ENCODE measurements at places on chromosomes 5 and 9. TPM values are rescaled to one million over a fixed set of nuclear protein-coding genes. Genes with fewer than 3 reads are reported as not detected.

The BRD9 gene
- total RNA-seq = 71.5 TPM

The PCDHB3 gene
- total RNA-seq = 1.2 TPM

The MYORG gene
- total RNA-seq = 0.97 TPM

The C9orf153 gene
- total RNA-seq = not detected

The GLRA1 gene
- not detected for total RNA-seq

The TMEM171 gene
- 4.5 TPM for total RNA-seq

GRCh38 chr5:96733771-96734500, 71.8 kb downstream of the CAST start:
- H3K4me1 ChIP-seq = no peaks in the 10 kb centered on the region
- H3K27me3 ChIP-seq = no peaks in the 10 kb centered on the region
- no peak for DNase-seq
- H3K4me3 ChIP-seq = no peak overlapping the region
- peaks cover 69% of the 10 kb centered on the region for H3K36me3 ChIP-seq

DNA sequence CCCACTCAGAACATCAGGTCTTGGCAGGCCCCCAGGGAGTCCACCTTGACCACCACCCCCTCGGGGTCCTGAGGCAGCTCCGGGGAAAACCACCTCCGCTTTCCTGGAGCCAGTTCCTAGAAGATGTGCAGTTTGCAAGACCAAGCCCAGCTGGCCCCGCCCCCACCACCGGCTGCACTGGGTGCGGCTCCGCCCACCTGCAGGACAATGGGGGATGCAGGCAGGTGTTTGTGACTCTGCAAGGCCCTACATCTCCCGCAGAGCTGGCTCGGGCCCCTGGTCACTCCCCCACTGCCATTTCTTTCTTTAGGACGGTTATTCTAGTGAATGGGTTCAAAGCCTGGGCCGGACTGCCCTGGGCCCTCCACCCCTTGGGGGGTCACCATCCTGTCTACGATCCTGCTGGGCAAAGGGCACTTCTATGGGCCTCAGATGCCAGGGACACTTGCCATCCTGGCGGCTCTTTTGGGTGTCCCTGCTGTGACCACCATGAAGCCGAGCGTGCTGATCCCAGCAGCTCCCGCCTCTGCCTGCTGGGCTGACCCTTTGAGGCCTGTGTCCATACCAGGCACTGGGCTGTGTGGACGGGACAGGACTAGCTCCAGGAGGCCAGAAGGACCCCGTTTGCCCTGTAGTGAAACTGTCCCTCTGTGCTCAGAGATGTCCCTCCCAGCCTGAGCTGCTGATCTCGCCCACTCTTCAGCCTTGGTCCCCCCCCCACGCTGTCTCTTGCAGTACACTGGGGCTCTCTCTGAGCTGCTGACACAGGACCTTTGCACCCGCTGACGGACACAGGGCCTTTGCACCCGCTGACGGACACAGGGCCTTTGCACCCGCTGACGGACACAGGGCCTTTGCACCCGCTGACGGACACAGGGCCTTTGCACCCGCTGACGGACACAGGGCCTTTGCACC, 5.9 kb upstream of the NACC2 start:
- H3K4me1 ChIP-seq = peaks cover 10% of the 10 kb centered on the region
- no peak for DNase-seq
- H3K27me3 ChIP-seq = no peaks in the 10 kb centered on the region
- no peak overlapping the region for H3K4me3 ChIP-seq

DNA sequence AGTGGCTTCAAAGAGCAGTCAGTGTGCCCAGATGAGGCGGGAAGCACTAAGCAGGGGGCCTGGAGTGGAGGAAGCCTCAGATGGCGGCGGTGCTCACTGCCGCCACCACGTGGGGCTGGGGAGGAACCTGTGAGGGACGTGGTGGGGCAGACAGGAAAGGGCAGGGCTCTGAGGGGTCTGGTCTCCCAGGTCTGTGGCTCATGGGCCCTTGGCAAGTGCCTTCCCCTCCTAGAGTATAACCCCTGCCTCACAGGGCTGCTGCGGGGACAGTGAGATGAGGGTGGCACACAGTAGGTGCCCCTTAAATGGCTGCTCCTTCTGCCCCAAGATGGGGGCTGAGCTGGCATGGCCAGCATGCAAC, 26.6 kb downstream of the NR5A1 start:
- DNase-seq = no peak
- H3K36me3 ChIP-seq = no peaks in the 10 kb centered on the region
- H3K27me3 ChIP-seq = peaks cover 20% of the 10 kb centered on the region
- no peak overlapping the region for H3K4me3 ChIP-seq

- no peak overlapping the region for H3K4me3 ChIP-seq
- no peaks in the 10 kb centered on the region for H3K27me3 ChIP-seq
- H3K36me3 ChIP-seq = no peaks in the 10 kb centered on the region
- H3K4me1 ChIP-seq = no peaks in the 10 kb centered on the region
- no peak for DNase-seq
Measured at GRCh38 chr9:82981552-82981951, 81.4 kb downstream of the RASEF start.

DNA sequence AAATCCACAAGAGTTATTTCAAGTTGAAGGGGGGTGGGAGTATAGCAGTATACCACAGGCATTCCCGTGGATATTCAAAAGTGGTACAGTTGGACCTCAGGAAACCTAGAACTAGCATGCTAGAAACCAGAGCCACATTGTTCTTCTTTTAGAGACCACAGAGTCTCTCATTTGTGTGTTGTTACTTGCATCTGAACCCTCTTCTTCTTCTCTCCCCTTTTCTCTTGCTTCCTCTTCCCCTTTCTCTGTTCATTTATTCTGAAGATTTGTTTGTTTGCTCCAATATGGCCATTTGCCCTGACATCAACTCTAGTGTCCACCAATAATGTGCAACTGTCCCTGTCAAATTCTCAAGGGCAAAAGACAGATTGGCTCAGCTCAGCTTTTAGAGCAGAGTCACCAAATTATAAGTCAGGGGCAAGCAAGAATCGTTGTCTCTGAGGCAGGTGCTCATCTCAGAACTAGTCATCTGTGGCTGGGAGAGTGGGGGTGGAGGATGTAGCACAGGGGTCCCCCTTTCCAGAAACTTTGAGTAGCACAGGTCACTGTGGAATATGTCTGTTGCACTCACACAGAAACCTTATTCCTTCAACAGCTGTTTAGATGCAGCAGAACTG, 321.1 kb downstream of the ARRDC3 start:
- H3K4me3 ChIP-seq = no peak overlapping the region
- H3K27ac ChIP-seq = no peak overlapping the region

GRCh38 chr5:147084702-147085101, 150.1 kb upstream of the STK32A start:
- H3K4me3 ChIP-seq = no peak overlapping the region
- H3K4me1 ChIP-seq = no peaks in the 10 kb centered on the region
- H3K36me3 ChIP-seq = no peaks in the 10 kb centered on the region
- no peak overlapping the region for H3K27ac ChIP-seq
- H3K27me3 ChIP-seq = peaks cover 9% of the 10 kb centered on the region

GRCh38 chr5:36396640-36397039, 94.9 kb upstream of the RANBP3L start:
- H3K27me3 ChIP-seq = peaks cover 13% of the 10 kb centered on the region
- 0 out of 2 replicates have a peak, but pooled peaks cover 3% of the 10 kb centered on the region for H3K4me1 ChIP-seq
- DNase-seq = peak; percentile 55
- no peaks in the 10 kb centered on the region for H3K36me3 ChIP-seq
- H3K4me3 ChIP-seq = no peak overlapping the region
- no peak overlapping the region for H3K27ac ChIP-seq

DNA sequence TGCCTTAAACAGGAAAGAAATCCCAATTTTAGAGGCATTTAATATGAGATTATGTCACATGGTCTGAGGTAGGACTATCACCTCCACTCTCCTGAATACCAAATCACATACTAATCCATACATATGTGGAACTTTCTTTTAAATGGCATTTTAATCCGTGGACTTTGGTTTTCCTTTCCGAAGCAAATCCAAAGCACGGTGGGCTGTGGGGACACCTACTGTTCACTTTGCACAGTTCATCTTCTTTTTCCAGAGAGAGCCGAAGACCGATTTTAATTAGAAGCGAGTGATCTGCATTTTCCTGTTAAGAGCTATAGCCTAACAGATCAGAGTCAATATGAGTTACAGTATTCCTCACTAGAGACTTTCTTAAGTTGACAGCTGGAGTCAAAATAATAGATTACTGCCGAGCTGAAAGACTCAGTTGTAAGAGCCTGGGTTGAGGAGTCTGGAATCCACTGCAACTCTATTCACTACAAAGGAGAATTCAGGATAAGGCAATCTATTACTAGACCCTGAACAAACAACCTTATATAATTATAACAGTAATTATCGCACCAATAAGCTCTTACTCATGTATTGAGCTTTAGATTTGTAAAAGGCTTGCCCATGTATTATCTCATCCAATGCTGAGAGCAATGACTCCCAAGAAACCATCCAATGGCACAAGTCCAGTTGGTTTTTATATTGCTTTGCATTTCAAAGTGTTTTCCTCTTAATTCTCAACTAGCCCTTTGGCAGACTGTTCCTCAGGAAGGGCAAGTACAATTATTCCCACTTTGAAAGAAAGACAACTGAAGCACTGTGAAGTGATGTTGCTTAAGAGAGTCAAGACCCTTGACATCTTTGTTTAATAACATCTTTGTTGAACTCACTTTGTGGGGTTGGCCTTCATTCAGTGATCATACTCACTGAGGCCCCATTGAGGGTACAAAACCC, 144.7 kb downstream of the TRPM6 start:
- H3K4me3 ChIP-seq = no peak overlapping the region
- peaks cover 7% of the 10 kb centered on the region for H3K27me3 ChIP-seq
- H3K36me3 ChIP-seq = no peaks in the 10 kb centered on the region

GRCh38 chr5:135377751-135378680, 21.0 kb downstream of the MACROH2A1 start:
- H3K27ac ChIP-seq = no peak overlapping the region
- no peaks in the 10 kb centered on the region for H3K4me1 ChIP-seq
- H3K36me3 ChIP-seq = peaks cover 99% of the 10 kb centered on the region
- peak; percentile 42 for DNase-seq
- no peak overlapping the region for H3K4me3 ChIP-seq
- H3K27me3 ChIP-seq = no peaks in the 10 kb centered on the region

DNA sequence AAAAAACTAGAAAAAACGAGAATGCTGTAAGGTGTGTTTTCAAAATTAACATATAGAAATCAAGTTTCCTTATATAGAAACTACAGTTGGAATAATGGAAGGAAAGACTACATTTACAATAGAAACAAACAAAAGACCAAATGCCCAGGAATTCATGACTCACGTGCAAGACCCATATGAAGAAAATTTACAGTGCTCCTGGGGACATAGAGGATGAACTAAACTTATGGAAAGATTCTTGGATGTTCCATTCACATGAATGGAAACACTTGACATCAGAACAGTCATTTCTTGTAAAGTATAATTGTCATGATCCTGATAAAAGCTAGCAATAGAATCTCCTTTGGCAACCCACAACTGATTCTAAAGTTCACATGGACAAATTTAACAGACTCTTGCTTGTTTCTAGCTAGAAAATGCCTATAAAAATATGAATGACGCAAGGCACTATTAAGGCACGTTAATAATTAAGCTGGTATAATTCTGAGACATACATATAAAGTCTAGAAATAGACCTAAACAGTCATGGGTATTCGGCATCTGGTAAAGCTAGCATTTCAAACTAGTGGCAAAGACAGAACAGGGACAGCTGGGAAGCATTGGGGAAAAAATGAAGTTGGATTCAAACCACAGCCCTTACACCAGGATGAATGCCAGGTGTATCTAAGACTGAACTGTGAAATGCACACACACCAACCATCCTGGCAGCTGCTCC, 5.1 kb upstream of the ZFP62 start:
- no peaks in the 10 kb centered on the region for H3K36me3 ChIP-seq
- H3K4me3 ChIP-seq = no peak overlapping the region
- DNase-seq = no peak
- H3K27ac ChIP-seq = no peak overlapping the region
- H3K4me1 ChIP-seq = peaks cover 4% of the 10 kb centered on the region

GRCh38 chr5:34001241-34001841, 6.5 kb downstream of the AMACR start:
- no peak overlapping the region for H3K27ac ChIP-seq
- no peak overlapping the region for H3K4me3 ChIP-seq
- no peak for DNase-seq
- no peaks in the 10 kb centered on the region for H3K27me3 ChIP-seq
- no peaks in the 10 kb centered on the region for H3K36me3 ChIP-seq

GRCh38 chr5:180169248-180170105, 39.5 kb downstream of the RASGEF1C start:
- H3K27me3 ChIP-seq = no peaks in the 10 kb centered on the region
- no peak for DNase-seq
- no peak overlapping the region for H3K27ac ChIP-seq
- H3K4me1 ChIP-seq = 0 out of 2 replicates have a peak, but pooled peaks cover 4% of the 10 kb centered on the region

DNA sequence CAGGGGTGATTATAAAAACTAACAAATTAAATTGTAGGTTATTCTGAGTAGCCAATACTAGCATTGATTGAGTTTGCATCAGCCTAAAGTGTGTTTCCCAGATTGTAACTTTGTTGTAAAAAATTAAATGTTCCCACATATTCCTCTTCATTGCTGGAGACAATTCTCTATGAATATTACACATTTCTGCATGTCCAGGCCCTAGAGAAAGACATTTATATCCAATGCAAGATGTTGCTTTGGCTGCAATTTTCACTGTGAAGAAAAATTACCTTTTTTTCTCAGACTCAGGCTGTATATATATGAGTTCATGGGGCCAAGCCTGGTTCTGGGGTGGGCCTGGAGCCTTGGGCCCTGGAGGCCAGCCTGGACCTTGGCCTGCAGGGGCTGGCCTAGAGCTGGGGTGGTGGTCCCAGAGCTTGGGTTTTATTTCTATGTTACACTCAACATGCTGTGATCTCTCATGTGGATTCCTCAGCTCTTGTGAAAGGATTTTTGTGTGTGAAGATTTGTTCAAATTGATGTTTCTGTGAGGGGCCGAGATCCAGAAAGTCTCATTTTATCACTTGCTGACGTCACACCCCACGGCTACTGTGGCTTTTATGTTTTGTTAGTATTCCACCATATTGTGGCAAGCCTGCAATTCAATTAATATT, 232.5 kb downstream of the SPATA31A1 start:
- no peak overlapping the region for H3K4me3 ChIP-seq
- DNase-seq = no peak
- no peaks in the 10 kb centered on the region for H3K4me1 ChIP-seq
- no peak overlapping the region for H3K27ac ChIP-seq

DNA sequence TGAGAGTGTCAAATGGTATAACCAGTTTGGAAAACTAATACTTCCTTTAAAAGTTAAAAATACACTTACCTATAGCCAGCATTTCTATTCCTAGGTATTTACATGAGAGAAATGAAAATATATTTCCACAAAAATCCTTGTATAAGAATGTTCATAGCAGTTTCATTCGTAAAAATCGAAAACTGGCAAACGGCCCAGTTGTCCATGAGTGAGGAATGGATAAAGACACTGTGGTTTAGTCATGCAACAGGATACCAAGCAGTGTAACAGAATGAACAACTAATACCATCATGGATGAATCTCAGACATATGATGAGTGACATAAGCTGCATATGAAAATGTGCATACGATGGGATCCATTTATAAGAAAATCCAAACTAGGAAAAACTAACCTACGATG, 136.7 kb downstream of the MACROH2A1 start:
- H3K4me3 ChIP-seq = no peak overlapping the region
- no peak overlapping the region for H3K27ac ChIP-seq
